Suprapubic skin (tissue), 4 donors: ENCODE measurements at places on chromosomes 6 and 20. TPM values are rescaled to one million over a fixed set of nuclear protein-coding genes. Genes with fewer than 3 reads are reported as not detected.

GRCh38 chr6:18427296-18427695 lies 40.1 kb downstream of the RNF144B start:
- DNase-seq: no peak
- H3K4me3 ChIP-seq: no peak overlapping the region
- H3K27ac ChIP-seq: no peak overlapping the region
- no peaks in the 10 kb centered on the region for H3K27me3 ChIP-seq
- peaks cover 3% of the 10 kb centered on the region for H3K36me3 ChIP-seq

DNA sequence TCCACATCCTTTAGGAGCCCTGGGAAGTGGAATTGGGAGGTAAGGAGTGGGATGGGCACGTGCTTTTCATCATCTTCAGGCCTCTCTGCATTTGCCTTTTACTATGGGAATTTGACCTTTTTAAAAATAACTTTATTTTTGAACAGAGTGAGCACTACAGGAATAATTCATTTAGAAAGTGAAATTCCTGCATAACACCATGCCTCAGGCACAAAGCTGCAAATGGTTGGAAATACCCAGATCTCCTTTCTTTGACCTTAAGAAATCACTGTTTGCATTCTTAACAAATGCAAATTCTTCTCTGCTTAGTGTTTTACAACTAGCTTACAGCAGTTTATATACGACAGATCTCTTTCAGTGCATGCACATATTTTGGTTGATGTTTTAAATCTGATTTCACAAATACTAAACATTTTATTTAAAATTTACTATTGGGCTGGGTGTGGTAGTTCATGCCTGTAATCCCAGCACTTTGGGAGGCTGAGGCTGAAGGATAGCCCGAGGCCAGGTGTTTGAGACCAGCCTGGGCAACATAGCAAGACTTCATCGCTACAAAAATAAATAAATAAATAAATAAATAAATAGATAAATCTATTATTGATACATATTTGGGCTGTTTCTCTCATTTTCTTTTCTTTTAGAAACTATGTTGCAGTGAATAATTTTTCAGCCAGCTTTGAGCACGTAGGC lies 24.5 kb downstream of the CST8 start:
- no peak overlapping the region for H3K4me3 ChIP-seq
- H3K27me3 ChIP-seq: no peaks in the 10 kb centered on the region
- H3K4me1 ChIP-seq: no peaks in the 10 kb centered on the region
- no peak for DNase-seq
- no peaks in the 10 kb centered on the region for H3K36me3 ChIP-seq
- H3K27ac ChIP-seq: no peak overlapping the region

DNA sequence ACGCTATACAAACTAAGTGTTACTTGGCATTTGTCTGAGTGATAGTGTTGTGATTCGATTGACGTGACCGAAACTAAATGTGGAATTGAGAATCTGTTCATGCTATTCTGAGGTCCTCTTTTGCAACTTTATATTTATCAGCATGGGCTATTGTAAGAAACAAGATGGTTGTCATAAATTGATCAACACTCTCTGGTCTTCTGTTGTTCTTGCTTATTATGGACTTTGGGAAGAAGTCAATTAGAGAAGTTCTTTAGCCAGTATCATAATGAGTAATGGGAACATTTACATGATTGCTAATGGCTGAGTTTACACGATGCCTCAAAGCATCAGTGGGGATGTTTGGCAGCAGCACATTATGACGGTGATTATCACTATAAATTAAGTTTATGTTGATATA lies 195.0 kb downstream of the CD83 start:
- no peaks in the 10 kb centered on the region for H3K36me3 ChIP-seq
- no peaks in the 10 kb centered on the region for H3K4me1 ChIP-seq
- no peak for DNase-seq

The ECT2L gene
- 0.23 TPM for total RNA-seq
